Lung (tissue), 17 donors: ENCODE measurements at places on chromosomes 5 and 9. TPM values are rescaled to one million over a fixed set of nuclear protein-coding genes. Genes with fewer than 3 reads are reported as not detected.

DNA sequence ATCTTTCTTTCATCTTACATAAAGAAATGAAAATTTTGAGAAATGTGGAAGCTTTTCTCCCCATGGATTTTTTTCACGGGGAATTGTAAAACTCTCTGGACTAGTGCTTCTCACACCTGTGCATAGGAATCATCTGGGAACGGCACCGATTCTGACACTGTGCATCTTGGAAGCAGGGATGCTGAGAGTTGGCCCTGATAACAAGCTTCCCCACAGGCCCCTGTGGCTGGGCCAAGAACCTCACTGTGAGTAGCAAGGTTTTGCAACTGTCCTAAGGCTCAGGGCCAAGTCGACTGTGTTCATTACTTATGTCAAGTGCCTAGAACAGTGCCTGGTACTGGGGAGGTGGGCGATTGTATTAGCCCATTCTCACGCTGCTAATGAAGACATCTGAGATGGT is 107.9 kb upstream of the ICE1 start:
- no peak overlapping the region for H3K4me3 ChIP-seq
- DNase-seq: no peak
- H3K27me3 ChIP-seq: no peaks in the 10 kb centered on the region
- no peaks in the 10 kb centered on the region for H3K36me3 ChIP-seq
- H3K27ac ChIP-seq: no peak overlapping the region
- no peaks in the 10 kb centered on the region for H3K4me1 ChIP-seq

DNA sequence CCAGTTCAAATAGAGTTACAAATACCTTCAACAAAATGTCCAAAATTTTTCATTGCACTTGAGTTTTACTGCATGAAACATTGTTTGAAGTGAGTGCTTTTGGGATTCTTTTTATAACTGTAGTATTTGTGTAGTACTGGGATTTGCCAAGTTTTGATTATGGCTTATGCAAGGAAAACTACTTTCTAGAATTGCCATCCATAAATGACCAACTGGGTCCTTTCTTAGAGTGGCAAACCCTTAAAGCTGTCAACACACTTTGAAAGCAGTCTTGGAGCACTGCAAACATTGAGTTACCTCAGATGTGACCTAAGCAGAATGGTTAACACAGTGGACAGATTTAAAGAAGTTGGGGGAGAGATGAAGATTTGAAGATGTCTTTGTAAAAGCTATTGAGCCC is 379.6 kb upstream of the ZNF608 start:
- H3K36me3 ChIP-seq: no peaks in the 10 kb centered on the region
- peaks cover 9% of the 10 kb centered on the region for H3K4me1 ChIP-seq
- no peak overlapping the region for H3K4me3 ChIP-seq
- H3K27me3 ChIP-seq: no peaks in the 10 kb centered on the region

CYSRT1 gene
- not detected for total RNA-seq

GRCh38 chr9:108139900-108140299 is 650.3 kb upstream of the KLF4 start:
- peak; percentile 19 for DNase-seq

- H3K4me3 ChIP-seq: no peak overlapping the region
- H3K27ac ChIP-seq: no peak overlapping the region
- no peaks in the 10 kb centered on the region for H3K27me3 ChIP-seq
Observed at GRCh38 chr9:123276551-123276950, 8.2 kb upstream of the STRBP start.

- DNase-seq: no peak
- H3K36me3 ChIP-seq: peaks cover 4% of the 10 kb centered on the region
- no peaks in the 10 kb centered on the region for H3K27me3 ChIP-seq
- no peak overlapping the region for H3K27ac ChIP-seq
Observed at GRCh38 chr9:93115486-93116071, 18.5 kb downstream of the NINJ1 start.

- no peak overlapping the region for H3K4me3 ChIP-seq
- no peaks in the 10 kb centered on the region for H3K27me3 ChIP-seq
- peaks cover 10% of the 10 kb centered on the region for H3K4me1 ChIP-seq
- peak; percentile 60 for DNase-seq
- H3K27ac ChIP-seq: no peak overlapping the region
Observed at GRCh38 chr9:68844631-68845612, 139.9 kb downstream of the PIP5K1B start.

DNA sequence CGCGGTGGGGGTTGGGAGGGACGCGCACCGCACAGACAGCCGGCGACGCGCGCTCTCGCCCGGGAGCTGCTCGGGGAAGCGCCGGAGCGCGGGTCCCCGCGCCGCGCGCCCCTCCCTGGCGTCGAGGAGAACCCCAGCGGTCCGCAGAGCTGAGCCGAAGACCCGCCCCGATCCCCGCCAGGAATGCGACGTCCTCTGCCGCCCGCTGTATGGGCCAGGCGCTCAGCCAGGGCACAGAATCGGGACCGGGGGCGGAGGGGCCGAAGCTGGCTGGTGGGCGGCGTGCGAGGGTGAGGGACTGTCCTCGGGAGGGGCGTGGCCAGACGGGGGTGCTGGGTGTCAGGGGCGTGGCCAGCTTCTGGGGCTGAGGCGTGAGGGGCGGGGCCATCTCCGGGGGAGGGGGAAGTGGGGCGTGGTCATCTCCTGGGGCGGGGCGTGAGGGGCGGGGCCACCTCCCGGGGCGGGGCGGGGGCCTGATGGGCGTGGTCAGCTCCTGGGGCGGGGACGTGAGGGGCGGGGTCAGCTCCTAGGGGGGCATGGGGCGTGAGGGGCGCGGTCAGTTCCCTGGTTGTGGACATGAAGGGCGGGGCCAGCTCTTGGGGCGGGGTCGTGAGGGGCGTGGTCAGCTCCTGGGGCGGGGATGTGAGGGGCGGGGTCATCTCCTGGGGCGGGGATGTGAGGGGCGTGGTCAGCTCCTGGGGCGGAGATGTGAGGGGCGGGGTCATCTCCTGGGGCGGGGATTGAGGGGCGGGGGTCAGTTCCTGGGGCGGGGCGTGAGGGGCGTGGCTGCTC is 965 bp downstream of the PTGDS start:
- H3K4me1 ChIP-seq: peaks cover 11% of the 10 kb centered on the region
- H3K27me3 ChIP-seq: no peaks in the 10 kb centered on the region
- peak; percentile 87 for DNase-seq
- H3K36me3 ChIP-seq: no peaks in the 10 kb centered on the region
- H3K27ac ChIP-seq: peak overlapping the region; percentile 82

DNA sequence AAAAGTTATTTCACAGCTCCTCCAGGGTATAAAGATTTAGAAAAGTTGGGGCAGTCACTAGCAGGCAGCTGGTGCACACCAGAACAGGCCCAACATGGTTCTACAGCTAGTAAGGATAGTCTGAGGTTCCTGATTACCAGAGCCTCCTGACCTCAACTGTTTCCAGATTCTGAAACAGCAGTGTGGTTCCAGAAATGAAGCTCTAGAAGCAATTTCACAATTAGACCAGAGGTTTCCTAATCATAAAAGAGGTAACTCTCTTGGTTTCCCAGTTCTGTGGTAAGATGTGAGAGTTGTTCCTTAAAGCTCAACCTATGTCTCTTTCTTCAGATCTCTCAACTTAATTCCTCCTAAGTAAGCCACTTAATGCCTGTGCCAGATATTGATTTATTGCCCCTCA is 11.9 kb downstream of the AGTPBP1 start:
- no peaks in the 10 kb centered on the region for H3K36me3 ChIP-seq
- H3K27ac ChIP-seq: no peak overlapping the region
- H3K4me1 ChIP-seq: peaks cover 2% of the 10 kb centered on the region
- H3K4me3 ChIP-seq: no peak overlapping the region
- DNase-seq: no peak

DNA sequence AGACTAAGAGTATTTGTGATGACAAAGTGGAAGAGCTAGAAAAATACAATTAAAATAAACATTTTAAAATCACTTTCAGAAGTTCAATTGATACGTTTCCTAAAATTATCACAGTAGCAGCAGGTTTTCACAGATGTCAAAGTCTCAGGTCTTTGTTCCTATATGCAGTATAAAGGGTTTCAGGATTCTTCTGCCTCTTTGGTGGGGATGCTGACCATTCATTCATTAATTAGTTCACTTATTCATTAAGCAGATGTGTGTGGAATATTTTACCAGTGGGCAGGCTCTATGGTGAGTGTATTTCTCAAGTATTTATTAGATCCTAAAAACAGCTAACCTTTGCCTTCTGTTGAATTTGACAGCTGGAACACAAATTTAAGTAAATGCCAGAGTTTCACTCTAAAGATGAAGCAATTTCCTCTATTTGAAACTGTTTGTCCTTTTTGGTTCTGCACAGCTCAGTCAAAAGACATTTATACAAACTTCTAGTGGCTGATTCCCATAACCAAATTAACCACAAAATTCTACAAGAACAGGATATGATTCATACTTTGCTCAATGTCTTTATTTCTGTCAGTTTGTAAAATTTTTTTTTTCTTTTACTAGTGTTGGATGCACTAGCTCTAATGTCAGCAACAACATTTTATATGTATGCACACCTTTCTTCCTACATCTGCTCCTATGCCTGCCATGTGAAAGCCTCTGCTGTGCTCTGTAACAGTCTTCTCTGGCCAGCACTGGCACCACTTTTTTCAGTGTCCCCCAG is 75.9 kb upstream of the PRR16 start:
- no peak overlapping the region for H3K4me3 ChIP-seq
- peak overlapping the region; percentile 53 for H3K27ac ChIP-seq
- H3K27me3 ChIP-seq: no peaks in the 10 kb centered on the region
- no peaks in the 10 kb centered on the region for H3K36me3 ChIP-seq
- peak; percentile 5 for DNase-seq

DNA sequence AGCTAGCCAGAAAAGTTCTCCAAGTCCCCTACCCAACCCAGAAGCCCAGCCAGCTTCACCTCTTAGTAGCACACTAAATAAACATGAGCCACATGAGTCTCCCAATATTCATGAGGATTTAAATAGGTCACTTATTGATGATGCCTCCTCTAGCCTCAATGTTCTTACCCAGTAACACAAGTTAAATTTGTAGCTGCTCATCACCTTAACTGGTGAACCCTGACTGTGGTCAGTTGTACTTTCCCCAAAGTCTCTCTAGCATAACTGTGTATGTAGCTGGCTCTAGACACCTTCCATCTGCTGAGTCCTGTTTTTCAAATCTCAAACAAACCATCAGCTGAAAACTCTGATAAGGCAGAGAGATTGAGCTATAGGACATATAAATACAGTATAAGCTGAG is 100.3 kb upstream of the ELAVL2 start:
- DNase-seq: no peak
- no peaks in the 10 kb centered on the region for H3K4me1 ChIP-seq
- no peak overlapping the region for H3K4me3 ChIP-seq
- H3K36me3 ChIP-seq: no peaks in the 10 kb centered on the region
- H3K27me3 ChIP-seq: no peaks in the 10 kb centered on the region
- no peak overlapping the region for H3K27ac ChIP-seq

- DNase-seq: no peak
- no peak overlapping the region for H3K4me3 ChIP-seq
- H3K36me3 ChIP-seq: no peaks in the 10 kb centered on the region
- H3K27me3 ChIP-seq: no peaks in the 10 kb centered on the region
Observed at GRCh38 chr5:30997681-30998080, 195.8 kb upstream of the CDH6 start.

- no peak for DNase-seq
- no peak overlapping the region for H3K4me3 ChIP-seq
- no peak overlapping the region for H3K27ac ChIP-seq
Observed at GRCh38 chr5:157900644-157901043, 41.7 kb upstream of the CLINT1 start.

GRCh38 chr5:35026941-35027340 is 20.8 kb downstream of the AGXT2 start:
- no peak overlapping the region for H3K4me3 ChIP-seq
- no peak overlapping the region for H3K27ac ChIP-seq
- H3K27me3 ChIP-seq: no peaks in the 10 kb centered on the region
- H3K4me1 ChIP-seq: peaks cover 8% of the 10 kb centered on the region
- peak; percentile 26 for DNase-seq

DNA sequence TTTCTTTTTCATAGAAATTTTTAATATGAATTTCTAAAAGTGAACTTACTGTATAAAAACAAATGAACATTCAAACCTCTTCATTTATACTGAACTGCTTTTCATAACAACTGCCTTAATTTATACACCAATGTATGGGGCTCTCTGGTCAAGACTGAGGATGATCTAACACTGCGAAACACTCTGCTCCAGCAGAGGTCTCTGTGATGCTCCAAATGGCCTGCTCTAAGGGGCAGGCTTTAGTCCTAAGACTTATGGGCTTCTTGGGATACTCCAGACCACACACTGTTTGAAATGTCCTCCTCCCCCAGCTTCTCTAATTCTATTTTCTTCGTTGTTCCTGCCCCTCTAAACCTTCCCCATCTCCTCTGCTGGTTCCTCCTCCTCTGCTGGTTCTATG is 58.5 kb downstream of the LIFR start:
- peaks cover 13% of the 10 kb centered on the region for H3K36me3 ChIP-seq
- DNase-seq: peak; percentile 64
- H3K27ac ChIP-seq: no peak overlapping the region
- H3K4me1 ChIP-seq: no peaks in the 10 kb centered on the region
- H3K27me3 ChIP-seq: no peaks in the 10 kb centered on the region
- H3K4me3 ChIP-seq: no peak overlapping the region

GRCh38 chr9:86668488-86668887 is 278.8 kb downstream of the GAS1 start:
- H3K4me3 ChIP-seq: no peak overlapping the region
- H3K4me1 ChIP-seq: no peaks in the 10 kb centered on the region
- H3K36me3 ChIP-seq: no peaks in the 10 kb centered on the region
- no peak for DNase-seq
- H3K27ac ChIP-seq: no peak overlapping the region
- H3K27me3 ChIP-seq: no peaks in the 10 kb centered on the region

- no peak for DNase-seq
- no peak overlapping the region for H3K27ac ChIP-seq
- no peaks in the 10 kb centered on the region for H3K36me3 ChIP-seq
- H3K4me1 ChIP-seq: no peaks in the 10 kb centered on the region
- H3K4me3 ChIP-seq: no peak overlapping the region
Observed at GRCh38 chr5:149438711-149439132, 59.6 kb upstream of the IL17B start.

GRCh38 chr5:68884883-68885282 is 208.9 kb upstream of the SLC30A5 start:
- no peaks in the 10 kb centered on the region for H3K36me3 ChIP-seq
- DNase-seq: peak; percentile 27
- no peak overlapping the region for H3K27ac ChIP-seq
- H3K4me3 ChIP-seq: no peak overlapping the region
- H3K4me1 ChIP-seq: peaks cover 7% of the 10 kb centered on the region

WNK2 gene
- 8.5 TPM for total RNA-seq

PTGDS gene
- 159 TPM for total RNA-seq

- DNase-seq: no peak
- no peaks in the 10 kb centered on the region for H3K4me1 ChIP-seq
- no peaks in the 10 kb centered on the region for H3K27me3 ChIP-seq
- no peak overlapping the region for H3K27ac ChIP-seq
Observed at GRCh38 chr5:29758986-29759421, 1434.5 kb upstream of the CDH6 start.

- peak within 1 kb of the TSS; percentile 88 for H3K4me3 ChIP-seq
- peak; percentile 98 for DNase-seq
- peaks cover 9% of the 10 kb centered on the region for H3K36me3 ChIP-seq
- peak within 1 kb of the TSS; percentile 95 for H3K27ac ChIP-seq
- H3K27me3 ChIP-seq: no peaks in the 10 kb centered on the region
Observed at GRCh38 chr9:19048966-19049916, at the start of gene RRAGA. Gene RRAGA (plus strand): TSS chr9:19049427. CDS start chr9:19049660, 233 bp downstream.

- no peak for DNase-seq
- peaks cover 13% of the 10 kb centered on the region for H3K4me1 ChIP-seq
- H3K36me3 ChIP-seq: no peaks in the 10 kb centered on the region
- H3K27me3 ChIP-seq: no peaks in the 10 kb centered on the region
- H3K27ac ChIP-seq: no peak overlapping the region
Observed at GRCh38 chr5:143350341-143350740, 53.1 kb downstream of the NR3C1 start.

GRCh38 chr5:4879693-4880303 is 260.3 kb upstream of the ADAMTS16 start:
- DNase-seq: peak; percentile 85
- no peaks in the 10 kb centered on the region for H3K36me3 ChIP-seq
- H3K4me3 ChIP-seq: no peak overlapping the region

GRCh38 chr5:56638061-56638621 is 177.2 kb upstream of the MAP3K1 start:
- no peak overlapping the region for H3K27ac ChIP-seq
- no peak for DNase-seq
- H3K4me3 ChIP-seq: no peak overlapping the region
